ENCODE measurements at places on chromosomes 2 and 18.

- DNase-seq = no peak
Measured at GRCh38 chr18:2201036-2201600, 370.2 kb downstream of the METTL4 start.

GRCh38 chr18:59923539-59924196, 23.9 kb downstream of the PMAIP1 start:
- DNase-seq = no peak

DNA sequence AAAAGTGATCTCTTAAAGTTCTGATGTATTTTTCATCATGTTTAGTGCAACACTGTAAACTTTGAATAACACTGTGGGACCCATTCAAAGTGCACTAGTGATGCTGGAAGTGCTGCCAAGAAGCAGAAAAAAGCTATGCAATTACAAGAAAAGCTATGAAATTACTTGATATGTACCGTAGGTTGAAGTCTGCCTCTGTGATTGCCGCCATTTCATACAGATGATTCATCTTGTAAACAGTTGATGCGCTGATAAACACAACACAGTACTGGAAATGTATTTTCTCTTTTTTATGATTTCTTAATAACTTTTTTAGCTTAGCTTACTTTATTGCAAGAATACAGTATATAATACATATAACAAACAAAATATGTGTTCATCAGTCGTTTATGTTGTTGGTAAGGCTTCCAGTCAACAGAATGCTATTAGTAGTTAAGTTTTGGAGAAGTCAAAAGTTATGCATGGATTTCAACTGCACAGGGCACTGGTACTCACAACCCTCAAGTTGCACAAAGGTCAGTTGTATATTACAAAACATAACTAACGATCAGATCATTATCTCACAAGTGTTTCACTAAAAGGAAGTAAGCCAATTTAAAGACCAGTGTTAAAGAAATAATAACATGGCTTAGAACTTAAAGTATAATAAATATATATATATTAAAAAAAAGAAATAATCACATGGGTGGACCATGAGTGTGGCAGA, 82.0 kb downstream of the SGPP2 start:
- DNase-seq = no peak

- DNase-seq = no peak
Measured at GRCh38 chr2:143142598-143142997, 13.4 kb downstream of the ARHGAP15 start.

GRCh38 chr2:23803965-23804542, 122.9 kb downstream of the ATAD2B start:
- DNase-seq = no peak

- no peak for DNase-seq
Measured at GRCh38 chr2:9261231-9261883, 54.7 kb downstream of the ASAP2 start.

GRCh38 chr18:58819051-58819450, 45.6 kb upstream of the ZNF532 start:
- no peak for DNase-seq
